ENCODE measurements at places on chromosomes 4 and X.

DNA sequence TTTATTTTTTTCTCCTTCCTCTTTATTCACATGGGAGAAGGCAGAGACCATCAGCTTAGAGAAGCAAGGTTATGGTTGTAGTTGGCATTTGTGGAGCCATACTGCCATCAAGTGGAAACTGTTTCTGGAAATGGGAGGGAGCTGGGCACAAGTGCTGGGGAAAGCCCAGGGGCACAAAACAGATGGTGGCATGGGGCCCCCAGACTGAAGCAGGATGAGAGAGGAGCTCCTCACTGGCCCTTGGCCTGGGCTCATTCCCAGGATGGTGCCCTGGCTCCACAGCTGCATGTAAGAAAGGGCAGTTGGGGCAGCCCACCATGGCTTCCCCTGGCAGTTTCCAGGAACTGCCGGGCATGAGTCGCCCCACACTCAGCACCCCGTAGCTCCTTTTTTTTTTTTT lies 59.2 kb downstream of the NBDY start:
- no peak for DNase-seq

DNA sequence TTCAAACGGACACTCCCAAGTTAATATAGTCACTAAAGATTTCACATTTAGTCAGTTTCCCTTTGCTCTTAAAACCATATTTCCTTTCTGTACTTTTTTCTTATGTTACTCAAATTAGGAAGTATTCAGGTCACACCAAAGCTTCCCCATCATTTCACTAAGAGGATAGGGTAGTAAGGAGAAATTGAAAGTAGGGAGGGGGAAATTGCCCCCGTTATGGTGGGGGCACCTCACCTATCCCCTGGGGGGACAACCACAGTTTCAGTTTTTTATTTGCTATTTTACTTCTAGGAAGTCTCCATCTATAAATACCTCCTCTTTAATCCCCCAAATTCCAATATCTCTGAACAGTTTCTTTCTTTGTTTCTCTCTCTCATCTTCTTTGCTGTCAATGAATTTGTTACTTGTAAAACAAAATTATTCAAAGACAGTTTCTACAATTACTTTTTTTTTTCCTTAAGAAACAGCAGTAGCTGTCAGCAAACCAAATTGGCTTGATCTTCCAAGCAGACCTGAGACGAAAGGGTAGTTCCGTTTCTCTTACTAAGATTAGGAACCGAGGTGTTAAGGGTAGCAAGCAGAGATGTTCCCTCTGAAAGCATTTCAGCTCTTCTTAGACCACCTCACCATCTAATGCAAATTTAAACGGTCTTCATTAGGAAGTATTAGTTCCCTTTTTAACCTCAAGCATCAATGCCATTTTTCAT lies 160.2 kb upstream of the KLF3 start:
- DNase-seq: no peak

- DNase-seq: no peak
Observed at GRCh38 chrX:111411557-111411956, 435 bp downstream of the DCX start.

GRCh38 chr4:40908702-40909362 lies 159.1 kb downstream of the NSUN7 start:
- peak; percentile 60 for DNase-seq

GRCh38 chr4:114156371-114156770 lies 176.9 kb upstream of the ARSJ start:
- no peak for DNase-seq

- DNase-seq: no peak
Observed at GRCh38 chr4:152689615-152690501, 10.1 kb upstream of the TMEM154 start.

- no peak for DNase-seq
Observed at GRCh38 chrX:10554612-10555270, 65.6 kb downstream of the MID1 start.

DNA sequence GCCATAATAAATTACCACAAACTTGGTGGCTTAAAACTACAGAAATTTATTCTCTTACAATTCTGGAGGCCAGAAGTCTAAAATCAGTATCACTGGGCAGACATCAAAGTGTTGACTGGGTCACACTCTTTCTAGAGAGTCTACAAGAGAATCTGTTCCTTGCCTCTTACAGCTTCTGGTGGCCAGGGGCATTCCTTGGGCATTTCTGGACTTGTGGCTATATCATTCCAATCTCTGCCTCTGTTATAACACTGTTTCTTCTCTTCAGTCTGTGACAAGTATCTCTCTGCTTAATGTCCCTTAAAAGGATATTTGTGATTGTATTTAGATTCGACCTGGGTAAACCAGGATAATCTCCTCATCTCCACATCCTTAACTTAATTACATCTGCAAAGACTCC lies 207.3 kb upstream of the DCAF8L1 start:
- no peak for DNase-seq

GRCh38 chr4:184312126-184312525 lies 94.5 kb upstream of the ENPP6 start:
- no peak for DNase-seq

- no peak for DNase-seq
Observed at GRCh38 chr4:8152865-8153257, 5.8 kb downstream of the ABLIM2 start.

GRCh38 chrX:19670854-19671620 lies 155.7 kb upstream of the MAP3K15 start:
- no peak for DNase-seq

GRCh38 chrX:107565931-107566603 lies 62.2 kb upstream of the PRPS1 start:
- DNase-seq: no peak

GRCh38 chrX:35842674-35843073 lies 44.5 kb downstream of the MAGEB16 start:
- no peak for DNase-seq

DNA sequence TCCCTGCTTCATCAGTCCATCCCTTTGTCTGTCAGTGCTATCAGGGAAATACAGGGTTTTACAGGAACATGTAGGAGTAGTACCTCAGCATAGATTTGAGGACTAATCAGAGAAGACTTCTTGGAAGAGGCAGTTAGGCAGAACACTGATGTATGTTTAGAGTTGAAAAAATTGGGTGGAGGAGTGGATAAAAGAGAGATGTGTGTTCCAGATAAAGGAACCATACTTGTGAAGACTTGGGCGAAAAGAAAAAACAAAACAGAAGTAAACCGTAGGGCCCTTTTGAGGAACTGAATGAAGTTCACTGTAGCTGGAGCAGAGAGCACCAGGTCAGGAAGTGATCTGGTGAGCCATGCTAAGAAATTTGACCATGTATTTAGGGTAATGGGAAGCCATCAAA lies 32.3 kb downstream of the AFF1 start:
- DNase-seq: no peak

- no peak for DNase-seq
Observed at GRCh38 chrX:44063606-44064005, 90.4 kb upstream of the NDP start.

GRCh38 chr4:84895283-84895682 lies 71.2 kb downstream of the WDFY3 start:
- no peak for DNase-seq

DNA sequence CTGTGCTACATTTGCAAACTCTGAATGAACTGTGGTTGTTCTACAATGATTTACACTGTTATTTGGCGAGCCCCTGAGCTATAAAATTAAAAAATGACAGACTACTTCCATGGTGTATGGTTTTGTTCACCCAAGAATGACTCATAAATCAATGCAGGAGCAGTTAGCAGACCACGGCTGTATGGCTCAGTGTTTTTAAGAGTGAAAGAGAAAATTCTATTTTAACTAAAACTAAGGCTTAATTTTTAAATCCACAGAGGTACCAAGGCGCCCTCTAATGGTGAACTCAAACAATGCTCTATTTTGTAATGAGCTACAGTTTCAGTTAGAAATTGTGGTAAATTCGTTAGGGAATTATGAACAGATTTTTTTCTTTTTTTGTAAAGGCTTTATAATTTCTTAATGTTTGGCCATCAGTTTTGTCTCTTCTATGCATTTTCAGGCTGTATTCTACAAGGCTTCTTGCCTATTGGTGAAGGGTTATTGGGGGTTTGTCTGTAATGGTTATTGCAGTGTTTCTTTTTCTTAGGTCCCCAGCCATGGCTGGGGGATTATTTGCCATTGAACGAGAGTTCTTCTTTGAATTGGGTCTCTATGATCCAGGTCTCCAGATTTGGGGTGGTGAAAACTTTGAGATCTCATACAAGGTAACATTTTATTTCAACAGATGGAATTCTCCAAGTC lies 32.5 kb downstream of the HMGB2 start:
- no peak for DNase-seq

DNA sequence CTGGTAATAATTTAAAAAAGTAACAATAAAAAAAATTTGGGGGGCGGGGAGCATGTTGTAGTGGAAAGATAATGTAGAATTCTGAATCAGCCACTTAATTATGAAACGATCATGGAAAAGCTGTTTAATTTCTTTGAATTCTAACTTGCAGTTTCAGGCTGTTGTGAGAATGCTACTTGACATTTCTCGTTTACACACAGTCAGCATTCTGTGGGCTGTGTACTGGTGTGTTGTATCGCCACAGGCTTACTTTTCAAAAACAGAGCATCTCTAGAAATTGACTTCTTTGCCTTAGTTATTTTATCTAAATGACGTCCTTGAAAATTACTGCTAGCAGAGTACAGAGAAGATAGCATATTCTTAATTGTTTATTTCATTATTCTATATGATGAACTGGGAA lies 350.4 kb downstream of the FSTL5 start:
- no peak for DNase-seq

GRCh38 chr4:90227177-90227576 lies 100.0 kb downstream of the CCSER1 start:
- no peak for DNase-seq

GRCh38 chrX:30955687-30956086 lies 66.6 kb upstream of the TAB3 start:
- no peak for DNase-seq

GRCh38 chr4:189792924-189793618 lies 147.6 kb upstream of the FRG1 start:
- DNase-seq: peak; percentile 24

GRCh38 chr4:108006361-108006760 lies 16.7 kb downstream of the HADH start:
- DNase-seq: no peak

DNA sequence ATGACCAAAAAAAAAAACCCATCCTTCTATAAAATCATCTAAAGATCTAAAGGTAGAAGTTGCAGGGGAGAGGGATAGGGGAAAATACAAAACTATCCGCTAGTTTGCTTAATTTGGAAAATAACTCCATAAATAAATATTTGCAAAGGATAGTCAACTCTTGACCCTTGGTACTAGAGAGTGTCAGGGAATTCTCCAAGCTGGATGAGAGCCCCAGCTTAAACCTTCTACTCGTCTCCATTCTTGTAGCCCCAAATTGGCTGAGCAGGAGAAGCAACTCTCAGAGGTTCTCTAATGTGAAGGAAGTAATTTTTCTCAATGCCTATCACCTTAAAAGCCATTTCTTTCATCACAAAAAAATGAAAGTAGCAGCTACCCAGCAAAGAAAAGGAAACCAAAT lies 35.2 kb downstream of the ACSL4 start:
- no peak for DNase-seq

GRCh38 chrX:70755850-70756249 lies 152.7 kb downstream of the TEX11 start:
- peak; percentile 34 for DNase-seq

GRCh38 chrX:151687635-151688034 lies 7.6 kb upstream of the PRRG3 start:
- DNase-seq: no peak

DNA sequence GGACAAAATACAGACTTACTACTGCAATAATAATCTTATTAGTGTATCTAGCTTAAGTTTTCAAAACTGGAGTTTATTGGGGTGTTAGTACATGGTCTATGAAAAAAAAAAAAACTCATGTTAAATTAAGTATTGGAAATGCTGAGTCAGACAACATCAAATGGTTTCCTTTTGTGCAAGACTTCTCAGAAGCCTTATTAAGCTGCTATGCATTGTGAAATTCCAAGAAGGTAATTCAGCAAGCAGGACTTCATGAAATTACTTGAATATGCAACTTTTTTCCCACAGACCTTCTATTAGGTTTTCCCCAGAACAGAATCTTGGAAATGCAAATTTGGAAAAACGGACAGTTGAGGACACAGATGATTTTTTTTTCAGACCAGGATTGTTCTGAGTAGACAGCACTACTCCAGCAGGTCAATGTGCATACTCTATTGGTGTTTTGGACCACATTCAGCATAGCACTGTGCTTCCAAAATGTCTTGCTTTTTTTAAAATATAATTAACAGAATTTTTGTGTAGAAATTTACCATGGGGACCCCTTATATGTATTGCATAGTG lies 568.8 kb upstream of the TENM3 start:
- no peak for DNase-seq

DNA sequence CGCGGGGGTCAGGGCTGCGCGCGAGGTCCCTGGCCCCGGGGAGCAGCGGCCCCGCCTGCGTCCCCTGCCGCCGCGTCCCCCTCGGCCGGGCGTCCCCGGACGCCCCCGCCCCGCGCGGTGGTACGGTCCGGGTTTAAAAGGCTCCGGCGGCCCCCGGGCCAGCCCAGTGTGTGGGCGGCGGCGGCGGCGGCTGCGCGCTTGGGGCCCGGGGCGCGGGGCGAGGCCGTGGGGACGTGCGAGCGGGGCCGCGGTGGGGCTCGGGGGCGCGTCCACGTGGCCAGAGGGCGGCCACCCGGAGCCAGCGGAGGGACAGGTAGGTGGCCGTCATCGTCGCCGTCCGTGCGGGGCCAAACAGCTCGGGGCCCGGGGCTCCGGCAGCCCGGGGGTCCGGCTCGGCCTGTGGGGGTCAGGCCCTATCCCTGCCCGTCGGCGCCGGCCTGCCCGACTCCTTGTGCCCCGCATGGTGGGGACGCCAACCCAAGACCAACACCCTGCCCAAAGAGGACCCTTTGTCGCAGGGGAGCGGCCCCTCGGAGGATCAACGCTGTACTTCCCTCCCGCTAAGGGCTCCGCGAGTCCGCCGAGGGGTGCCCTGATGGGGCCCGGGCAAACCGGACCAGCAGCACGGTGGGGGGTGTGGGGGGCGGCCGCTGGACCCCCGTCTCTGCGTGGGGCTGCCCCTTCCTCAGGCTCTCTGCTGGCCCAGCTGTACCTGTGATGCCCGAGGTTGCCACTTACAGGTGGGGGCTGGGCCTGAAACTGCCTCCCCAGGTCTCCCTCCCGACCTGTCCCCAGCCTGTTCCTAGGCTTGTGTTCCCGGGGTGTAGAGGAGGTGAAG lies at the start of gene PLXNA3:
Gene PLXNA3 (plus strand): TSS at position 166 of the 838 bp plus-strand sequence. CDS start 1,903 bp downstream, outside the sequence.
- peak; percentile 61 for DNase-seq

- DNase-seq: no peak
Observed at GRCh38 chrX:65587616-65588526, 53.3 kb upstream of the LAS1L start.

- DNase-seq: no peak
Observed at GRCh38 chrX:51975811-51976210, 82.4 kb downstream of the MAGED1 start.

GRCh38 chr4:47747211-47747610 lies 90.7 kb downstream of the CORIN start:
- DNase-seq: no peak

All from activated T-cell treated with anti-CD3 and anti-CD28 coated beads, Interleukin-2, amount 50 U/mL, for 4 hours (primary cell).